Stromal cell of bone marrow (primary cell): ENCODE measurements at places on chromosomes 1 and 21.

DNA sequence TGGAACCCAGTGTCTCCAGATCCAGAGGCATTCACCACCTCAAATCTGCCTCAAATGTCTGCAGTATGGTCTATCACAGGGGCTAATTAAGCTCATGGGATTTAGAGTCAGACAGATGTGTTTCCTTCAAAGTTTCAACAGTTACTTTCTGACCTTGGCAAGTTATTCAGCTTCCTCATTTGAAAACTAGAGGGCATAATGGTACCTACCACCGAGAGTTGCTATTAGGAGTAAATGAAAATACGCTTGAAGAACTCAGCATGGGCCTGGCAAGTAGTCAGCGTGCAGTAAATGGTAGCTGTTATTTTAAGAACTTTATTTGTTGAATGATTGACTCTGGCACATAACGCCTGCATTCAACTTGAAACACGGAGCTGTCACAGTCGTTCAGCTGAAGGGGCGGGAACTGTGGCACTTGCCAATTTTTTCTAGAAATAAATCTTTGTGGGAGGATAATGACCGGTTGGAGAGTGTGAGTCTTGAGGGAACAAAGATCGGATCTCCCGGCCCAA lies 1.2 kb upstream of the CAP1 start:
- DNase-seq, result peak; percentile 31

DNA sequence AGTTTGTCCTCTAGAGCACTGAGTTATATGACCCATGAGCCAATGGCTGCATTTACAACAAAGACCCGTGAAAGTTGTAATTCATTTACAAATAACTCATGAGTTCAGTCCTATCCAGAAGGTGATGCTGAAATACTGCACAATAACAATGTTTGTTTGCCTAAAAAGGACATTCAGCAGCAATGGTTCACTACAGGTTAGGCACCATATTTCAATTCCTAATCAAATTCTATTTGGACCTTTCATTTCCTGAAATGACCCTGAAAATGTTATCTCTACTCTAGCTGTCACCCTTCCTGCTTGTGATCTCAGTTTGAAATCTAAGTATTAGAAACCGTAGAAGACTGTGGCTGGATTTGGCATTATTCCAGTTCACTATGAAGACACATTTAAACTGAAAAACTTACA lies 191.2 kb upstream of the SAMSN1 start:
- no peak for DNase-seq

DNA sequence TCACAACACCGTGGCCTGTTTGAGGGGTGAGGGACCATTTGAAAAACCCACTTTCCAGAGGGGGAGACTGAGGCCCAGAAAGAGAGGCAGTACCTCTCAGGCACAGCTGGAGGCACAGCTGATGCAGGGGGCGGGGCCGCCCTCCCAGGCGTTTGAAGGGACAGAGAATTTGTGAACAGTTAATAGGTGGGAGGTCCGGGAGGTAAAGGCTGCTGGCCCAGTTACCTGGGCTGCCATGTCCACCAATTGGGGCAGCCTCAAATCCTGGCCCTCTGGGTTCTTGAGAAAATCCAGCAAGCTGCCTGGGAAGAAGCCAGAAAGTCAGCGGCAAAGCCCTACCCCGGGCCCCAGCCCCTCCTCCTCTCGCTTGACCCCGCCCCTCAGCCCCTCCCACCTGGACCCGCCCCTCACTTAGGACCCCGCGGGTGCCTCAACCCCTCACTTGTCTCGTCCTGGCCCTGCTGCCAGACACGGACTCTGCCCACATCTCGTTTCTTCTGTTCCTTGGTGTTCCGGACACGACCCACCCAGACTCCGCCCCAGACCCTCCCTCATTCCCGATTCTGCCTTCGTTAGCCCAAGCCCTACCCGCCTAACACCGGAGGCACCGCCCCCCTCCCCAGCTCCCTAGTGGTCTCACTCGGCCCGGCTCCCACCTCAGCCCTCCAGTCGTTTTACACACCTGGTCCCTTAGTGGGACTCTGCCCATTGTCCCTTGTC lies 10.8 kb upstream of the AHDC1 start:
- DNase-seq, result no peak

- no peak for DNase-seq
Measured at GRCh38 chr1:219265026-219265515, 91.4 kb downstream of the LYPLAL1 start.

DNA sequence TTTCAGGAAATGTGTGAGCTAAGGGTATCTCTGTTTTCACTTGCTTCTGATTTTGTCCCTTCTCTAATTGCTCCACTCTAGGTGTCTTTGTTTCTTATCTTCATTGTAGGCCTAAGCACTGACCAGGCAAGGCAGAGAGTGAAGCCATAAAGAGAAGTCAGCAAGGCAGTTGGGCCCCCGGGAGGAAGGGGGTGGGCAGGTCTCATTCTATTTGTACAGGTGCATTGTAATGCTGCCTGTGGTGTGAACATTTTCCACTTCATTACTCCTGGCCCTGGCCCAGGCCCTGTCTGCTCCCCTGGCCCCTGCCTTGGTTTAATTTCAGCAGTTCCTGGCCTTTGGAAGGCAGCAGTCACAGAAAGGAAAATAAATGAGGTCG lies 86.4 kb upstream of the JUN start:
- no peak for DNase-seq
